ENCODE measurements at places on chromosomes 4 and X.

GRCh38 chr4:8319061-8319460 lies 49.5 kb downstream of the HTRA3 start:
- DNase-seq: no peak

DNA sequence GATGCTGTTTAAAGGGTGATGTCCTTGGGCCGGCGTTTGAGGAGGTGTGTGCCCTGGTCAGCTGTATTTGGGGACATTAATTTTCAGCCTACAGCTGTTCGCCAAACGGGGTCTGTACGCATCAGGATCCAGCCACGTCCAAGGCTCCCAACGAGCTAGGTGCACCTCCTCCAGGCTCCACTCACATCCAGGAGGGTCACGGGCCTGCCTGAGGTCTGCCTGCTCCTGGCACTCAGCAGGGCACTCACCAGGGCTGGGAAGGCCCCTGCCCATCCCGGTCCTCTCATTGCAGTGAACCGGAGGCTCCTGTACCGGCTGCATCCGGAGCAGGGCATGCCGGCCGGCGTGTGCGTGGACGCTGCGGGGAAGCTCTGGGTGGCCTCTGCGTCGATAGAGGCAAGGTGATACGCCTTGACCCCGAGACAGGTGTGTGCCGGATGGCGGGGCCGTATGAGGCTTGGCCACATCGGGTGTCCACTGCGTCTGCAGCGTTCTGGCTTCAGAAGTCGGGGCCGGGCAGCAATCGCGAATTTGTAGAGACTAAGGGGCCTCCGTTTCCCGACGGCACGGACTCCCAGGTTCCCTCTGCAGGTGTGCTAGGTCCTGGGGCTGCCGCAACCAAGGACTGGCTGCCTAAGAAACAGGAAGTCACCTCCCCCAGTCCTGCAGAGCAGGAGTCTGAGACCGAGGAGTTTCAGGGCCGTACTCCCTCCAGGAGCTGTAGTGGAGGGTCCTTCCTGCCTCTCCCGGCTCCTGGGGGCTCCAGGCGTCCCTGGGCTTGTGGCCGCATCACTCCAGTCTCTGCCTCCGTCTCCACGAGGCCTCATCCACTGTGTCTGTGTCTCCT lies 27.5 kb upstream of the PLCXD1 start:
- no peak for DNase-seq

GRCh38 chr4:145951931-145952330 lies 13.3 kb upstream of the ZNF827 start:
- no peak for DNase-seq

DNA sequence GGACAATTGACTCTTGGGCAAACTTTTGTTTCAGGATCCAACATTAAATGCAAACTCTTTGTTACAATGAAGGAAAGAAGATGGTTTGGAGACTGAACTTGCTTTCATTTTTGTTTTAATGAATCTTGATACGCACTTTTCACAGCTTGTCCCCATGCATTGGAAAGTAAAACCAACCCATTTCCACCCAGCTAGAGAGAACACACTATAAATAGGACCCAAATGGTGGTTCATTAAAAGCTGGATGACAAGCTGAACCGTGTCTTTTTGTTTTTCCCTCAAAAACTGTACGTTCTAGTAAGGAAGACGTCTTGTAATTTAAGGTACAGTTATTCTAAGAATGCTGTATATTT lies 95.3 kb upstream of the EGFL6 start:
- DNase-seq: peak; percentile 17

DNA sequence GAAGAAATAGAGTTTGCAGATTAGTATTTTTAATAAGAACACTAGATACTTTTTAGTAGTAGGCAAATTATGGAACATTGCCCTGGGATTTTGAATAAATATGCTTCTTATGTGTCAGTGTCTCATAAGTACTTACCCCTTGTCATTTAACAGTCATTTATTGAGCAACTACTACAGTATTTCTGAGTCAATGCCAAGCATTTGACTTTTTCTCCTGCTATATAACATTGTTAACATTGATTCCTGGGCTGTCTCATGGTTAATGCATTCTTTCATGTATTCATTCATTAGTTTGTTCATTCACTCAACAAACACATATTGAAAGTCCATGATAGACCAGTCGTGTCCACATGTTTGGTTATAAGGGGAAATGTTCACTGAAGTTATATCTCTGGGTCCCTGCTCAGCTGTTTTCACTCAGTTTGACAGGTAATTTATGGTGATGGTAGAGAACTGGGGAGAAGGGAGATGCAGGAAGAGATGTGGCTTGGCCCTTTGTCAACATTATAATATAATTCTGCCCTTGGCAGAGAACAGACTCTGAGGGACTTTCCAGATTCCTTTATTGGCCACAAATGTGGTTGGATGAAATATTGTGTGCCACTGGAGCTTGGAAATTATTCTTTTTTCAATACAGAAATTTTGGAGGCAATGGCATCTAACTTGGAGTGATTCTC lies 49.8 kb downstream of the OSTC start:
- no peak for DNase-seq

DNA sequence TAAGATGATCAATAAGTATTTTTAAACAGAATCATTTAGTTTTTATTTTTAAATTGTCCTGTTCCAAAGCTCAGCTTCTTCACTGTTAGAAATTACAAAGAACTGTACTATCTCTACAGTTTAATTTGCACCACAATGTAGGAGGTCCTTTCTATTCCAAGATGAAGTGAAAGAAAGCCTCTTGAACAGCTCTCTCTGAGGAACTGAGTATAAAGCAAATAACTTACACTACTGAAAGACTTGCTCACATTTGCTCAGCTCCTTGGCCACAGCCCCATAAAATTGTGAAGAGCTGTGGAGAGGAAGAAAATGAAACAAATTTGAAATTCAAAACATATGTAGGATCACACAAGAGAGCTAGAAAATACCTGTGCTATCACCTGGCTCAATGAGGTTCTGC lies 68.6 kb downstream of the ENPEP start:
- DNase-seq: no peak

GRCh38 chr4:52110171-52110570 lies 59.1 kb downstream of the SPATA18 start:
- no peak for DNase-seq

DNA sequence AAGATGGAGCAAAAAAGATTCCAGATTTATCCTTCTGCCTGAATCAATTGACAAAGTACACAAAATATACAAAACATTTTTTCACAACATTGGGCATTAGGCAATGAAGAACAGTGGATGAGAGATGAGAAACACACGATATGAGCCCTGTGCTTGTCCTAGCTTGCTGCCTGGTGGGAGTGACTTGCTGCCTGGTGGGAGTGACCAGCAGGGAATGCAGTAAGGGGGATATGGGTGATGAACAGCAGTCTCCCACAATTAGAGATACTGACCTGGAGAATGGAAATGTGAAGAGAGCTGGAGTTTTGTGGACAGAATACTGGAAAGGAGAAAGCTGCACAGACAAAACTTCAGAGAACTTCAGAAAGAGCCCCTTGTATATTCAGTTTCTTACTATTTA lies 629.4 kb upstream of the FRG1 start:
- DNase-seq: no peak

DNA sequence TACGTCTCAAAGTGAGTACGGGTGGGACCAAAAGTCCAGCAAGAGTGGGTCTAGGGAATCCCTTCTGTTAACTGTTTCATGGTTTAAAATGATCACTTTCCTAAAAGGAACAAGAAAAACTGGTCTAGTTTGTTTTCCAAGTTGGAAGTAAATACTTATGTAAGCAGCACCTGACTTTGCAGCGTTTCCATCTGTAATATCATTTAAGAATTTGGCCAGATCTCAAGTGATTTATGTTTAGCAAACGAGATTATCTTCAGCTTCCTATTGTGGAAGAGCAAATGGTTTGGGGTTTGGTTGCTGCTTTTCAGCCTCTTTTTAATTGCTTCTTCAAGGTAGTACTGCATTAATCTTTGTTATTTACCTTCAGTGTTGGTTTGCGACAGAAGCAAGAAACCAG lies 50.4 kb downstream of the FHIP1A start:
- no peak for DNase-seq

GRCh38 chr4:16224264-16225166 lies 1.8 kb downstream of the TAPT1 start:
- no peak for DNase-seq

DNA sequence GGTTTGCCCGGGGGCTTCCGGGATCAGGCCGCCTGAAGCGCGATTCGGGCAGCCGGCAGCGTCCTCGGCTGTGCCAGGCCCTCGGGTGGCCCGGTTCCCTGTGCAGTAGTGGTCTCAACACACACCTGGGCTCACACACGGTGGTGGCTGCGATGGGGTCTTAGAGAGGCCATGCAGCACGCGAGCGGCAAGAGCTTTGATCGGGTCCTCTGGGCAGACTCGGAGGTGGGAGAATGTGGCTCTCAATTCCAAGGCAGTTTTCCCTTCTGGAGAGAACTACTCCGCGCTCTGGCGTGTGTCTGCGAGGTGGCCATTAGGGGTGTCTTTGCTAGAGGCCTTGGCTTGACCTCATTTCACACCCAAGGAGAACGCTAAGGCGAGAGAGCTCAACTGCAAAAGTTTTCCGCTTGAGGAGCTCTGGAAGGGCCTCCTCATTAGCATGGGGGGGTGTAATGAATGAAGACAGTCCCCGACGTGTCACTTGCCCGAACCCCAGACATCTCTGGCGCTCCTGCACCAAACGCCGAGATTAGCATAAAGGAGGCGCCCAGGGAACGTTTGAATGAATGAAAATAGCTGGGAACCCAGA lies 771 bp upstream of the RBPJ start:
- DNase-seq: peak; percentile 50

- no peak for DNase-seq
Observed at GRCh38 chr4:13584481-13584880, 40.2 kb upstream of the NKX3-2 start.

- DNase-seq: no peak
Observed at GRCh38 chr4:27524224-27524623, 663.6 kb downstream of the STIM2 start.

DNA sequence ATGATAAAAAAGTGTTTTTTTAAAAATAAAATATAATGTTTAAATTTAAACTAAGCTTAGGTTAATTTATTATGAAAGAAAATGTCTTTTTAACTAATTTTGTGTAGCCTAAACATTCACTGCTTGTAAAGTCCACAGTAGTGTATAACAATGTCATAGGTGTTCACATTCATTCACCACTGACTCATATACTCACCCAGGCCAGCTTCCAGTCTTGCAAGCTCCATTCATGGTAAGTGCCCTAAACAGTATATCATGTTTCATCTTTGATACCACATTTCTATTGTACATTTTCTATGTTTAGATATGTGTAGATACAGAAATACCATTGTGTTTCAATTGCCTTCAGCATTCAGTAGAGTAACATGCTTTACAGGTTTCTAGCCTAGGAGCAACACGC lies 530.3 kb downstream of the EPHA5 start:
- no peak for DNase-seq

DNA sequence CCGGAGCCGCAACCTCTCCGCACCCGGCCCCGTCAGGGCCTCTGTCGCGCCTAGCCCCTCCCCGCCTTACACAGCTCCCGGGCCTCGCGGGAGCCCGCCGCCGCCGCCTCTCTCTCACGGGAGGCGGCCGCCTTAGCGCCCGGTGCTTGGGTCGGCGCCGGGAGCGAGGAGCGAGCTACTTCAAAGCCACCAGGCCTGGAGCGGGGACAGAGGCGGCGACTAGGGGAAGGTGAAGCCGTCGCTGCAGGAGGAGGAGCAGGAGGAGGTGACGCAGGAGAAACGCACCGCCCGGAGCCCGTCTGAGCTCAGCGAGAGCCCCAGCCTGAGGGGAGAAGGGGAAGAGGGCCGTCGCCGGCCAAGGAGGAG lies 250 bp downstream of the USP9X start:
- DNase-seq: peak; percentile 60

DNA sequence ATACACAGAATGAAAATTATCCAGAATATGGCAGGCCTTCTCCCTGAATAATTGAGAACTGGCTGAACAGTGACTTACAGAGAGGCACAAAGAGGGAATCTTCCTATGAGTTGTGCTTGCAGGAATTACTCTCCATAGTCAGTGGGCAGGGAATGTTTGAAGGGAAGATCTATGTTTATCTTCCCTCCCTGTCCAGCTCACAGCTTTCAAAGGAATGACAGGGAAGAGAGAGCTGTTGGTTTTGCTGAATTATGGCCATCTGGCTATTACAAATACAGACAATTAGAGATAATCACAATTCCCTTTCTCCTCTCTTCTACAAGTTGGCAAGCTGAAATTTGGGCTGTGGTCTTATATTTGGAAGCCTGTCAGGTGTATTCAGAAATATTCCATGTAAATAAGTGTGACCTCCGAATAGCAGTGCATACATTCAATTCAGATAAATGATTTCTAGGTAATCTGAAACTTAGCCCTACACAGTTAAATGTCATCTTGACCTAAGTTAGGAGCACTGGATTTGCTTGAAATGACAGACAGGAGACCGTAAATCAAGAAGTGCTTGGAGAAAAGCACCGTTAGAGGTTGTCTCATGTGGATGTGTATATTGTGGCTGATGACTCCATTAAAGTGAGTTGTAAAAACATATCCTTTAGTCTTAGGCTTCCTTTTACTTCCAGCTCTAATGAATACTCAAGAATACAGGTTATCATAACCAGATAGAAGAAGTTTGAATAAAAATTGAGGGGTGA lies 136.8 kb downstream of the C4orf33 start:
- DNase-seq: no peak

- no peak for DNase-seq
Observed at GRCh38 chrX:150919401-150919800, 20.9 kb upstream of the CD99L2 start.

DNA sequence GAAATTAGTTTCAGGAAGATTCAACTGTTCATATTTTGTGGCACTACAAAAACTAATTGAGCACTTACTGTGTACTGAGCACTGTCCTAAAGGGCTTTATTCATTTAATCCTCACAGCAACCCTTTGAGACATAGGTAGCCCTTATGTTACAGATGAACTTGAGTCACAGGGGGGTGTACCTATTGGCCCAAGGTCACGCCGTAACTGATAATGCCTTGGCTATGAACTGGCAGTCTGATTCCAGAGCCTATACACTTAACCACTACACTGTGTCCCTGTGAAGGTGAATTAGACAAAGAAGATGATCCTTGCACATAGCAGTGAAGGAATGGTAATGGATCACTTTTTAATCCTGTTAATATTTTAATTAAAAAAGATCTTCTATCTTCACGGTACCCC lies 12.0 kb downstream of the TMEM165 start:
- no peak for DNase-seq

- no peak for DNase-seq
Observed at GRCh38 chrX:68498044-68498507, 775 bp upstream of the YIPF6 start.

DNA sequence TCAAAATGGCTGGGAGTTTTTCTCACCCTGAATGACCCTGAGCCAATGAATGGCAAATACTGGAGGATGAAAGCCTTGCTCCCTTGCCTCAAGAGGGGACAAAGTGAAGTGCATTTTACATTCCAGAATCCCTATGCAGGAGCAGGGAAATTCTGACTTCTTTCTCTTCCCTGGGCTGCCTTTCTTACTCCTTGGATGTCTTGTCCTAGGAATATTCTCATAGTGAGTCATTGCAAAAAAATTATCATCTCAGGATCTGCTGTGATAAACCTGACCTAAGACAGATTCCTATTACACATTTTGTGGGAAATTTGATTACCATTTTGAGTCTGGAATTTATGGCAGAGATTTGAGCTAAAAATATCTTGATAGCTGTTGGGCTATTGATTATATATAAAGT lies 199.9 kb downstream of the TMA16 start:
- no peak for DNase-seq

Measured in CD4-positive, alpha-beta T cell treated with Interleukin-12 subunit alpha and Interleukin-12 subunit beta, for 1 hour (primary cell).